HCEC 1CT (cell line): ENCODE measurements at places on chromosomes 11 and 22.

GRCh38 chr11:47244448-47245350, 3.9 kb downstream of the ACP2 start:
- DNase-seq = no peak

- DNase-seq = no peak
Observed at GRCh38 chr11:1992111-1992510, 5.5 kb downstream of the H19 start.

DNA sequence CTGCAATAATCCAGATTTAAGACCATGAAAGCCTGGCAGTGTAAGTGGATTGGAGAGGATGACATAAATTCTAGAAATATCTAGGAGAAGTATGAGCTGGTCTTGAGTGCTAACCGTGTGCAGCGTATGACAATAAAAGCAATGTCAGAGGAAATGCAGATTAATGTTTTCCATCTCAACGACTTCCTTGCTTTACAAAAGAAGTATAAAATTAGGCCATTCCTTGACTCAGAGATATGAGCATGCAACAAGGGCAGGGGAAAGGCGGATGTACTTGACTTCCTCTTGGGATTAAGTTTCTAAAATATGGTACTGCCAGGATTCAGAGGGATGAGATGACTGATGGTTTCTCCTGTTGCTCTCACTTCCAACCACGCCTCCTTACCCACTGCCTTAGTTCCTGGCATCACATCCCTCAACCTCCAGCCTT, 32.3 kb downstream of the ADAMTS15 start:
- no peak for DNase-seq

DNA sequence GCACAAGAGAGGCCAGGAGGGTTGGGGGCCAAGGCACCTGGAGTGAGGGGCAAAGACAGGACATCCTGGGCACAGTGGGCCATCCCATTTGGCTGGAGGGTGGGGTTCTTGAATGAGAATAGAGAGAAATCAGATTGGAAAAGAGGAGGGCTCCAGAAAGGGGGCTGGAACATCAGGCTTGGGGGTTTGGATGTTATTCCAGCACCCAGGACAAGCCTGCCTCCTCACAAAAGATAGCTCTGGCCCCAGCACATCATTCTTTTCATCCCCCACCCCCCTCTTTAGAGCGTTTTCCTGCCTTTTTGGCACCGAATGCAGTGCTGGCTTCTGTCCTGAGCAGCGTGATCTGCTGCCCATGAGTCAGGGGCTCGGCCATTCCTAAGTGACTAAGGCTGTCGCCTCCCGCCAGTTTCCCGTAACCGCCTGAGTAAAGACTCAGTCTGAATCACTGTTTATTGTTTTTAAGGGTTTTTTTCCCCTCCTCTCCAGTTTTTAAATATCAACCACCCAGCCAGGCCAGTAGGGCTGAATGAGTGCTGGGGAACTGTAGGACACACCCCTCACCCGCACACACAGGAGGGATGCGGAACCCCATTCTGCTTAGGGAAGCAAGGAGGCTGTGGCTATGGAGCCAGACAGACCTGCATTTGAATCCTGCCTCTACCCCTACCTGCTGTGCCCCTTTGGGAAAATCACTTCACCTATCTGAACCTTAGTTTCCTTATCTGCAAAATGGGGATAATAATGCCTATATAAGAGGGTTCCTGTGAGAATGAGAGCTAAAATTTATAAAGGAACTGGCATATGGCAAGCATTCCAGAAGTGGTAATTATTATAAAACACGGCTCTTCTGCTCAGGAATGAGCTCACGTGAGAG, 32.4 kb upstream of the NAV2 start:
- peak; percentile 99 for DNase-seq

DNA sequence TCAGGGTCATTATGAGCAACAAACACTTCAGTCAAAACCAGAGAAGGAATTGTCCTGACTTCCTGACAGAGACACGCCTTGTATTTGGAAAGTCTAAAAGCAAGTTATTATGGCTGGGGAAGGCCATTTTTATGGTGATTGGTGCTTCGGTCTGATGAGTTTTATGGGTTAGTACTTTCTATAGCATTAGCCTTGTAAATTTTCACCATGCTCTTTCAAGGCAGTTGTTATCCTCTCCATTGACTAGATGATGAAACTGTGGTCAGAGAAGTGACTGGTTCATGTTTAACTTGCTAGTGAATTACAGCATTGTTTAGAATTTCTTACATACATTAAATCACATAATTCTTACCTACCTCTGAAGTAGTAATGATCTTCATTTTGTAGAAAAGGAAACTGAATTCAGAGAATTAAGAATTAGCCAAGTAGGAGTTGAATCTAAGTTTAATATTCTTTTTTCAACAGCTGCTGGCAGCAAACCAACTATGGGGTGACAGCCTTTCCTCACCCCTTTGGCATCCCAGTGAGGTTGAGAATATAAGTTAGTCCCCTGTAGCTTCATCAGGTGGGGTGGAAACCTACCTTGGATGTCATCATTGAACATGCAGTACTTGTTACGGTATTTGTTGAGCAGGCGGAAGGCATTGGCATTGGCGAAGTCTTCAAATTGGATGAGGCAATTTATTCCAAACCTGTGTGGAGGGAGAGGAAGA, 90.0 kb downstream of the CCDC81 start:
- DNase-seq = no peak

GRCh38 chr11:7486781-7487140, 1.5 kb downstream of the OLFML1 start:
- DNase-seq = no peak
